ENCODE measurements at places on chromosomes 13 and 19.
A peak's percentile ranks its signal among the peaks of the same experiment; 100 is the strongest.

DNA sequence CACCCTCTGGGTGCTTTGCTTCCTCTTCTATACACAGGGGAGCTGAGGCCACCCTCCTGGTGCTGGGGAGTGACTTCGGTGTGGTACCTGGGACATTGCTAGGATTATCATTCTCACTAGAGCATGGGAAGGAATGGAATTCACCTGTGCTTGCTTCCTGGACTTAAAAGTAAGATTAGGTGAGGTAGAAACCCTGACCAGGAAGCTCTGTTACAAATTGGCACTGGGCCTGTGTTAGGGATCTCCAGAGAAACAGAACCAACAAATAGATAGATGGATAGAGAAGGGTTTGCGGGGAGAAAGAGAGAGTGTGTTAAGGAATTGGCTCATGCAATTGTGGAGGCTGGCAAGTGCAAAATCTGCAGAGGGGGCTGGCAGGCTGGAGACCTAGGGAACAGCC, 13.9 kb upstream of the SIAH3 start:
- no peak for DNase-seq

DNA sequence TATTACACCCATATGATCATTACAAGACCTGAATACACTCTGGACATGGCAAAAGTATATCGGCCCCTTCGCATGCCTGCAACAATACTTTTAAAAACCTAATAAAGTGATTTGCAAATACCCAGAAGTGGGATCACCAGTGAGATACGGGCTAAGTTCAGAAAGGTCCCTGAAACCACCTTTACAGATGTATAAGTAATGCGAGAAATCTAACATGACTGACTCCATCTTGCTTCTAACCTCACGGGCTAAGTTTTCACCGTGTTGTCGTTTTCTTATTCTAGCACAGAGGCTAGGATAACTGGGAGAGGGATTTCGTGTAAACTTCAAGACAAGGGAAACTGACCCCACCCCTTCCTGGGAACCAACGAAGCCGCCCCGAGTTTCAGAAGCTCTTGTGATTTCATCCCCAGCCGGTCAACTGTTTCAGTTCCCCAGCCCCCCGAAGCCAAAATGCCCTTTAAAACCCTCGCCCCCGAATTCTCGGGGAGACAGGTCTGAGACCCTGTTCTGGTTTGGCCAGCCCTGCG, 703 bp downstream of the NEK3 start:
- peak; percentile 54 for DNase-seq

GRCh38 chr19:33719366-33720154, 77.1 kb upstream of the KCTD15 start:
- DNase-seq = no peak

- DNase-seq = no peak
Measured at GRCh38 chr13:113364311-113364889, 470 bp upstream of the GRTP1 start.

- peak; percentile 5 for DNase-seq
Measured at GRCh38 chr13:93549326-93550005, 322.9 kb downstream of the GPC6 start.

DNA sequence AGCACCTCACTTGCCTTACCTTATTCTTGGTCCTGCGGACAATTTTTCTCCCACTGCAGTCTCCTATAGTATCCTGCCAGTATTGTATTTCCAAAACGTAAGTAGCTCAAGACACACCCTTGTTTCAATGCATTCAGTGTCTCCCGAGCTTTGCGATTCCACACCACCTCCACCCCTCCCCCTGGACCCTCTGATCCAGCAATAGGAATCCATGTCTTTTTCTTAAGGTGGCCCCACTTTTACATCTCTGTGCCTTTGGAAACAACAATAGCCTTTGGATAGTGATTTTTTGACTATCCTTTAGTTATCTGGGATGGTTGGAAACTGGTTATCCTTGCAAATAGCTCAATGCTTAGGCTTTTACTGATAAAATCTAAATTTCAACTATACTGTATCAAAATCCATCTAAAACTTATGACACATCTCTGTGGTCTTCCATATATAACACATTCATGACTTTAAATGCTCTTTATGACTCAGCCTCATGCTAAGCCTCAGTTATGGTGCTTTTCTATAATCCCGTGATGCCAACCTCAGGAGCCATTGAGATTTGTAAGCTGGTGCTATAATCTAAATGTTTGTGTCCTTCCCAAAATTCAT, 27.1 kb downstream of the FAM216B start:
- peak; percentile 57 for DNase-seq

DNA sequence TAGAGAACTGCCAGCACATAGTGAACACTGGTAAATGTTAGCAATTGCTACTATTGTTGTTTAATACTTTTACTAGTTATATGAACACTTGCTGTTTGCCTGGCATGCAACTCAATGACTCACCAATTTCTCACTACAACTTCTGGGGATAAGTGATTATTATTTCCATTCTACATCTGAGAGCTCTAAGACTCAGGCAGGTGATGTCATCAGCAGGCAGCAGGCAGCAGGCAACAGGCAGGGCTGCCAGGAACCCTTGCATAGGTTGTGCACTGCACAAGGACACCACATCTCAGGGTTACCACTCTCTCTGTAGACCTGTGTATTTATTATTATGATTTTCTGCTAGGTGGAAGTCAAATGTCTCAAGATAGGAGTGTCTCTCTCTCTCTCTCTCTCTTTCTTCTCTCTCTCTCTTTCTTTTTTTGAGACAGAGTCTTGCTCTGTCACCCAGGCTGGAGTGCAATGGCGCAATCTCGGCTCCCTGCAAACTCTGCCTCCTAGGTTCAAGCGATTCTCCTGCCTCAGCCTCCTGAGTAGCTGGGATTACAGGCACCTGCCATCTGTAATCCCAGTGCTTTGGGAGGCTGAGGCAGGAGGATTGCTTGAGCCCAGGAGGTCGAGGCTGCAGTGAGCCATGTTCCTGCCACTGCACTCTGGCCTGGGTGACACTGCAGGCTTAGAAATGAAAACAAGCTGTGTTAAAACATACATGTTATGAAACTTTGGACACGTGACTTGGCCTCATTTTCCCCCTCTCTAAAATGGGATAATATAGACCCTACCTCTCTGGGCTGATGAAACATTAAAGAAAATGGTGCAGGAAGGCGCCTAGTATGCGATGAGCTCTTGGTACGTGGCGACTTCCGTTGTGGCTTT, 22.7 kb downstream of the HPN start:
- peak; percentile 38 for DNase-seq

DNA sequence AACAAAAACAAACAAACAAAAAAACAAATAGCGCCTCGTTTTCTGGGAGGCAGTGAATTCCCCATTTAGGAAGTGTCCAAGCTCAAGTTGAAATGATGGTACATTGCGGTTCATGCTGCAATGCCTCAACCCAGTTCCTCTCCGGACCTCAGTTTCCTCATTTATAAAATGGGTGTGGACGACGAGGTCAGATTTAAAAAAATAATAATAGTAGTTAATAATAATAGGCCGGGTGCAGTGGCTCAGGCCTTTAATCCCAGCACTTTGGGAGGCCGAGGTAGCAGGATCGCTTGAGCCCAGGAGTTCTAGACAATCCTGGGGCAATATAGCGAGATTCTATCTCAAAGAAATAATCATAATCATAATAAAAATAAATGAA, 15.5 kb upstream of the ERCC1 start:
- no peak for DNase-seq

GRCh38 chr13:82867284-82867683, 1015.0 kb downstream of the SLITRK1 start:
- DNase-seq = no peak

GRCh38 chr19:4976401-4977298, 7.7 kb downstream of the KDM4B start:
- peak; percentile 22 for DNase-seq

DNA sequence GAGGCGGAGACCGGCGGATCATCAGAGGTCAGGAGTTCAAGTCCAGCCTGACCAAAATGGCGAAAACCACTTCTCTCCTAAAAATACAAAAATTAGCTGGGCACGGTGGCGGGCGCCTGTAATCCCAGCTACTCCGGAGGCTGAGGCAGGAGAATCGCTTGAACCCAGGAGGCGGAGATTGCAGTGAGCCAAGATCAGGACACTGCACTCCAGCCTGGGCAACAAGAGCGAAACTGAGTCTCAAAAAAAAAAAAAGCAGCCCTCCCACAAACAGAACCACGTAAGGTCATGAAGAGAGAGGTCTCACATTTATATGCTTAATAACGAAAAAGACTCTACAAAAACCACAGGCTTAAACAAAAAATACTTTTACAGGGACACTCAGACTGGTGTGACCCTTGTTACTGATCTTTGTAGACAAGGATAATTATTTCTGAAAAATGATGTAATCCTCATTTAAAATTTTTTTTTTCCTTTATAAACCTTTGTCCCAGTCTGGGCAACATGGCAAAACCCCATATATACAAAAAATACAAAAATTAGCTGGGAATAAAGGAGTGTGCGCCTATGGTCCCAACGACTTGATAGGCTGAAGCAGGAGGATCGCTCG, 909 bp upstream of the ZNF77 start:
- DNase-seq = no peak

- DNase-seq = no peak
Measured at GRCh38 chr19:6802336-6803035, 30.0 kb downstream of the VAV1 start.

DNA sequence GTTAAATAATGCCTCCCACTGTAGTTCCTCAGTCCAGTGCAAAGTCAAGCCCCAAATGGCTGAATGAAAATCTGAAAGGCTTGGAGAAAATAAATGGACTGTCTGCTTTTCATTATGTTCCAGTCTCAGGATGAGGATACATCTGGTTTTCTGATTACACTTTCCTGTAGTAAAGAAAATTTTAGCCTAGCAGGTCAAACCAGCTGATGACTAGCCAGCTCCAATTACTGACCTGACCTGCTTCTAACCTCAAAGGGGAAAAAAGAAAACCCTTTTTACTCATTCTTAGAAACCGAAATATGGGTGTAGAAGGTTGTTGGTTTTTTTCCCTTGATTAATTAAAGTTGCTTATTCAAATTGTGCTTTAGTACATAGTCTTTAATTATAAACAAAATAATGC, 418.4 kb downstream of the EFNB2 start:
- DNase-seq = no peak

DNA sequence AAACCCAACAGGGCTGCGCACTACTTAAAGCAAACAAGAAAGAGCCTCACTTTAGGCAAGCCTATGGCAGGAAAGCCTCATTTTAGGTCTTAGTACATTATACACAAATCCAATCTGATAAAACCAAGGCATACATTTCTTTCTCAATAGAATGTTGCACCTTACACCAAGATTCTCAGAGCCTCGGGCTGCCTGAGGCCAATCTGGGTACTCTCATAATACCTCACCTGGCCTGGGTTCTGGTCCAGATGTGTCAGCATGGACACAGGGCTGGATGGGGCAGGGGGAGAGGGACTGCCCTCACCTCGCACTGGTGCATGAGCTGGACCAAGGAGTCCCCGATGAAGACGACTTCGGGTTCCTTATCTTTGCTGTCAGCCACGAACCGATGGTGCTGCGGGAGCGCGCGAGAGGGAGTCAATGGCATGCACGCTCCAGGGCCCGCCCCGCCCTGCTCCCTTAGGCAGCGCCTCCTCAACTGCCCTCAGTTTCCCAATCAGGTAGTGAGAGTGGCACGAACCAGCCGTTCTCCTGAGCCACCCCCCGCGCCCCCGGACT, at the start of gene PRR19:
Gene PRR19 (plus strand): TSS at position 487 of the 558 bp plus-strand sequence. CDS start 7,453 bp downstream, outside the sequence.
- DNase-seq = no peak

GRCh38 chr13:95355494-95355893, 54.2 kb upstream of the ABCC4 start:
- peak; percentile 45 for DNase-seq

DNA sequence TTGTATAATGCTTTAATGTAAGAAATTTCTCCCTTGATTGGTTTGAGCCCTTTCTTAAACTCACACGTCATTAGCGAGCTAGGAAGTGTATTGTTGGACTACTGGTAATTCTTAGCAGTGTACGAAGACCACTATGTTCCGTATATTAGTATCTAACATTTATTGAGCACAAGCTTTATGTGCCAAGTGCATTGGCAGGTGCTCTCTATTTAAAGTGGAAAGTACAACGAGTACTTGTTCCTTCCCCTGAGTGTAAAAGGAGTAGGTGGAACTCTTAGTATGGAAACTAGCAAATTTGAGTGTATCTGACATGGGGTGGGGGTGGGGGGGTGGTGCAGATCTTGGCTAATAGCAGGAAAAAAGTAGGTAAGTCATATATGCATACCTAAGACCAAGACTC, 594.7 kb downstream of the FGF9 start:
- no peak for DNase-seq

GRCh38 chr13:43354153-43354945, 331.0 kb downstream of the DNAJC15 start:
- peak; percentile 74 for DNase-seq

GRCh38 chr13:85497652-85498051, 301.6 kb downstream of the SLITRK6 start:
- peak; percentile 98 for DNase-seq

DNA sequence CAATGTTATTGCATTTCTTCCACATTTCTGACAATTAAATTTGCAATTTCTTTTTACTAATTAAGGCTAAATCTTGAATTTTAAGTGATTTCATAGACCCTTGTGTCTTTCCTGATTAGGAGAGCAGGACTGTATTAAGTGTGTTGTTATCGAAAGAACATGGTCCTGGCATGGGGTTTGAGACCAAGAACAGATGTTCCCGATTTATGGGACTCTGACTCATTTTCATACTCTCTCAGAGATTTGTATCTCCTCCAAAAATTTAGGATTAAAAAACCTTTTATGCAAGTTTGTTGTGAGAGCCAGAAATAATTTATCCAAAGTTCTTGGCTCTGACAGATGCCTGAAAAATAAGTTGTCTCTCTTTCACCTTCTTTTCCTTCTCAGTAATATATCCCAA, 589.3 kb upstream of the ARGLU1 start:
- peak; percentile 38 for DNase-seq

DNA sequence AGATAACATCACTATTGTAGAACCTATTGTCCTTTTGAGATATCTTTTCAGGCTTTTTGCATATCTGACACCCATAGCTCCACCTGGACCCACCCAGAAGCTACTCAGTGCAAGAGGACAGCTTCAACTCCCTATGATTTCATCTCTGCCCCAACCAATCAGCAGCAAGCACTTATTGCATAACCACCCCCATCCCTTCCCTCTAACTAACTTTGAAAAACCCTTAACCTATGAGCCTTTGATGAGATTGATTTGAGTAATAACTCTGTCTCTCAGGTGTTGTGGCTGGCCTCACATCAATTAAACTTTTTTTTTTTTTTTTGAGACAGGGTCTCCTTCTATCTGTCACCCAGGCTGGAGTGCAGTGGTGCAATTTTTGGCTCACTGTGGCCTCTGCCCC, 13.4 kb upstream of the MTRF1 start:
- no peak for DNase-seq

DNA sequence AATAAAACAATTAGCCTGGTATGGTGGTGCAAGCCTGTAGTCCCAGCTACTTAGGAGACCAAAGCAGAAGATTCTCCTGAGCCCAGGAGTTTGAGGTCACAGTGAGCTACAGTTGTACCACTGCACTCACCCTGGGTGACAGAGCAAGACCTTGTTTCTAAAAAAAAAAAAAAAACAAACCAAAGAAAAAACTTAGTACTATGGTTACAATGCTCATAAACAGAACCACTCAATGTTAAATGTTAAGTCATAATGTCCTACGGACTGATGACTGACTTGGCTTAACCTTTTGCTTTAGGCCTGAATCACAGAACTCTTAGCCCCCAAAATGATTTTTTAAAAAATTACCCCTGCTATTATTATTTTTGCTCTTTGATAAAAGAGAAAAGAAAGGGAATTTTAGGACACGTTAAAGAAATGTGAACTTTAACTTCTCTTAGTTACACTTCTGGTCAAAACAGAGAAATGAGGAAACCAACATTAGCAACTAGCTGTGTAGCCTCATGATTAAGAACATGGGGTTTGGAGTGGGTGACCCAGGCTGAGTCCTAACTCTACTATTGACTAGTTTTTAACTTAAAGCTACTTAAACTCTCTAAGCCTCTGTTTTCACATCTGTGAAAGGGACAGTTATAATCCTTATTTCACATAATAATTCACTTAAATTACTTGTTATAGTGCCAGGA, 13.7 kb upstream of the ELF1 start:
- no peak for DNase-seq
